Anterior cingulate cortex (tissue), 58 donors: ENCODE measurements at places on chromosomes 7 and 10.

DNA sequence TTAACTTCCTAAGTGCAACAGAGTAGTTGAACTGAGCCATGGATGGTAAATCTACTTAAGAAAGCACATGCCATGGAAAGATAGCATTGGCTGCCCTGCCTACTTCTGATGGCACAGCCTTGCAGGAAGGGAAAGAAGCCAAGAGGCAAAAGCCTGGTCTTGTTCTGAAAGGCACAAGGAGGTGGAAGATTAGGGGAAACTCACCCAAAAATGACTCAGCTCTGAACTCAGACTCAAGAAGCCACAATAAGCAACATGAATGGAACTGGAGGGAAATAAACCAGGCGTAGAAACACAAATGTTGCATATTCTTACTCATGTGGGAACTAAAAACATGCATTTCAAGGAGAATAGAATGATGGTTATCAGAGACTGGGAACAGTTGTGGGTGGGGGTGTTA lies 20.8 kb upstream of the ALOX5 start:
- no peak for DNase-seq

DNA sequence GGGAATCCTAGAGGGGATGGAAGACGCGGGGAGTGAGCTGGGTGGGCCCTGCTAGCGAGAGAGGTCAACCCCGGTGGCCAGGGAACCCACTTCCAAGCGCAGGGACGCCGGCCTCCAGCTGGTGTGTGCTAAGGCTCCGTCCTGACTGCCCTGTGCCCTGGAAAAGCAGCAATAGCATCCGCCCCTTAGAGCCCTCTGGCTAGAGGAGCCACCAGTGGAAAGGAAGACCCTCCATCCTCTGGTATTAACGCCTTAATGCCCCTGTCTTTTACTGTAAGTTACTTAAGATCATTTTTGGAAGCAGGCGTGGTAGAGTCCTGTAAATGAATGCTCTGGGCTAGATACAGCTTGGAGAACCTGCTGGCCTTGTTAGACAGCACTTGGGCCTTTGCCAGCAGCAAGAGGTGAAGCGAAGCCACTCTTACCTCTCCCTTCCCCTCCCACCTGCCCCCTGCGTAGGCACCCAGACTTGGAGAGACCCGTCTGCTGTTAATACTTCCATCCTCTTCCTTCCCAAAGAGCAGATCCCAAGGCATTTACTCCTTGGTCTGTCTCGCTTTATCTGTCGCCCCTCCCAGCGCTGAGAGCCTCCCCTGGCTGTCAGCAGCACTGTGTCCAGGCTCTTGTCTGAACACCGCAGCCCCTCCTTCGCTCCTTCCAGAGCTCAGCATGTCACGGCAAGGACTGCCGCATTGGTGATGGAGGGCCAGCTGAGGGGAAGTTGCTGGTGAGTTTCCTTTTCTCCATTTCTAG lies 4.6 kb downstream of the REPIN1 start:
- DNase-seq, result no peak

DNA sequence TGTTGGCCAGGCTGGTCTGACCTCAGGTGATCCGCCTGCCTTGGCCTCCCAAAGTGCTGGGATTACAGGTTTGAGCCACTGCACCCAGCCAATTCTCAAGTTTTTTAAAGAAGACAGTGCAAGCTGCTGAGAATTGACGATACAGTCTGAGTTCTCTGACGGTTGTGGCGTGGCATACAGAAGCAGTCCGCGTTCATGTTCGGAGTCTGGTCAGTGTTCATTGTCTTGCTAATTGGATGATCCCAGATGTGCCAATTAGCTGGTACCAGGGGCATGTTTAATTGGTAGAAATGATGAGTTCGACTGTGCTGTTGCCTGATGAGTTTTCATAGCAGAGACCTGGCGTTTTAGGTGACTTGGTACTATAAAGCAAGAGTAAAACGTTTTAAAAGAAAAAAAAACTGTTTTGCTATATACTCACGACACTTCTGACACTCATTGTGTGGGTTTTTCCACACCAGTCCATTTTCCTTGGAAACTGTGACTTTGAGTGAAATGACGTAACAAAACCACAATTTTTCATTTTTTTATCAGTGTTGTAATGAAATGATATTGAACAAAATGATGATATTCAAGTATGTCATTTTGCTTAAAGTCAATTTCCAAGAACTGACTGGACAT lies 32.3 kb downstream of the CAMK1D start:
- DNase-seq, result no peak

DNA sequence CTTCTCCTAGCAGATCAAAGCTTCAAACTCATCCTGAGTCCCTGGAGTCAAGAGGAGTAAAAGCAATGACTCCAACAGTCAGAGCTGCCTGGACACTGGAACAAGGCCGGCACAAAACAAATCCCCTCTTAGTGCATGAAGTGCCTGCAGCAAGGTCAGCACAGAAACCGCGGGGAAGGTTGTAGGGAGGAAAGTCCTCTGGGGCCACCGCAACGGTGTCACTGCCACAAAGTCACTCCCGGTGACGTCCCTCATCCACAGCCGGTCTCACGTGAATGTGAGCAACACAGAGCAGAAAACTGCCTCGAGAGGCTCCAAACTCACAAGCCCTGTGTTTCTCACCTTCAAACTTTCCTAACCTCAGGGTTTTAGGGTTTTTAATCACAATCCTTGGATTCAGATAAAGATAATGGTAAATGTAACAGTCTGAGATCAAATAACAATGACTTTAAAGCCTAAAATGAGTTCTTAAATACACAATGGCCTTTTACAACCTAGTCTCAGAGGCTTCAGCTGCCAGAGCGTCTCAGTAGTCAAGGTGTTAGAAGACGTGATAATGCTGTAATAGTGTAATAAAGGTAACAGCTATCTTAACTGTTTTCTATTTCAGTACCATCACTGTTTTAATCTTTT lies 274.3 kb downstream of the ZMYND11 start:
- DNase-seq, result no peak

- DNase-seq, result peak; percentile 72
Observed at GRCh38 chr10:79275431-79275851, 71.8 kb upstream of the PPIF start.

DNA sequence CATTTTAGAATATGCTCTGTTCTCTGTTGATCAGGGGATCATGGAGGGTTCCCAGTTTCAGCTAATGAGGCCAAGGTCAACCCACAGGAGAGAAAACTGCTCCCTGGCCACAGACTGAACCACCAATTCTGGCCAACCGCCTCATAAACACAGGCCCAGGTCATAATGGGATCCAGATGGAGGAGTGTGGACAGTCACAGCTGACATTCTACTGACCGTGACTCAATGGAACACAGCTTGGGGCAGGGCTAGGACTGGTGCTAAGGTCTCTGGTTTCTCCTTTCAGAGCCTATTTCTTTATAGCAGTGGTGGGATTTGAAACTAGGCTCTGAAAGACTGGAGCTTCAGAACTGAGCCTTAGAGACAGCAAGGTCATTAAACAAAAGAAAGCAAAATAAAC lies 68.3 kb downstream of the HIPK2 start:
- DNase-seq, result no peak

- no peak for DNase-seq
Observed at GRCh38 chr10:98646998-98647917, 200.5 kb upstream of the HPS1 start.

DNA sequence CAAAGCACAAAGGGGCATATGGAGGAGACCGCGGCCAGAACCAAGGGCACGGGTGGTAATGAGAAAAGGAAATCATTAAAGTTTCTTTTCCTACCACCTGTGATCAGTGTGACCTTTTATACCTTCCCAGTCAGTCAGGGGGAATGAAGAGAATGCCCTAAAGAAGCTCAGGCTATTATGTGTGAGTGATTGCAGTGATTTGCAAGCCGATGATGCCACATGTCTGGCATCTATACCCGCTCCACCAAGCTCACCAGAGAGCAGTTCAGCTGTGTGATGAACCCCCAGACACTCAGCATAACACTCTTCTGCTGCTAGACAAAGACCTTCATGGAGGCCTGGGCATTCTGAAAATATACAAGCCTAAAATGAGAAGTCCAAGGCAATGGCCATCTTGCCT lies 106.2 kb upstream of the AGK start:
- no peak for DNase-seq

GRCh38 chr7:121005996-121006584 lies 17.6 kb downstream of the CPED1 start:
- DNase-seq, result no peak

DNA sequence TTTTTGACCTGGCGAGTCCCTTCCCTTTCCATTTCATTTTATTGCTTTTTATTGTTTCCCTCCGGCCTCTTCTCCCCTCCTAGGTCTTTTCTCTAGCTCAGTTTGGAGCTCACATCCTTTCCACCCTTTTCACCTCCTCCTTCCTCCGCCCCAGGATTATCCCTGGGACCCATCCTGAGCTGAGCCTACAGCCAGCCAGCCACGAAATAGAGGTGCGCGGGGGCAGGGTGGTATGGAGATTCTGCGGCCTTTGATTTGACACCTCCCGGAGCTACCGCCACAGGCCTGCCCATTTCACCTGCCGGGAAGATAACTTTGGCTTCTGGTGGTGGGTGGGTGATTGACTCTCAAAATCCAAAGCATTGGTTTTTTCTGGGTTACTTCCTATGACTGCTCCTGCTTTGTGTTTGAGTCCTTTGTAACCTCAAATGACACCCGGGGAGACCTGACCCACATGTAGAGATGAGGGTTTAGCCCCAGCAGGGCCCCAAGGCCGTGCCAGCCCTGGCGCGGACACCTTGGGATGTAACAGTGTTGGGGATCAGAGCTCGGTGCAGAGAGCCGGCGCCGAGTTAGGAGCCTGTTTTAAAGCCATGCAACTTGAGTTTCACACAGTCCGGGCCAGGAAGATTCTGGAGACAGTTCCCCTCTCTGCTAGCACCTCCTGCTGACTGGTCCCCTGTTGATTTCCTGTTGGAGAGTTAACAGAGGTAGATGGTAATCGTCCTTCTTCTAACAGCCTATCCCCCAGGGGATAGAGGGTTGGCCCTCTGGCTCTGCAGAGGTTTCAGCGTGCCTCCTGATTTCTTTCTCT lies 1.5 kb downstream of the DUSP5 start:
- peak; percentile 11 for DNase-seq
